ENCODE measurements at places on chromosomes 4 and X.

- no peak for DNase-seq
Measured at GRCh38 chr4:14084598-14084997, 457.1 kb upstream of the BOD1L1 start.

DNA sequence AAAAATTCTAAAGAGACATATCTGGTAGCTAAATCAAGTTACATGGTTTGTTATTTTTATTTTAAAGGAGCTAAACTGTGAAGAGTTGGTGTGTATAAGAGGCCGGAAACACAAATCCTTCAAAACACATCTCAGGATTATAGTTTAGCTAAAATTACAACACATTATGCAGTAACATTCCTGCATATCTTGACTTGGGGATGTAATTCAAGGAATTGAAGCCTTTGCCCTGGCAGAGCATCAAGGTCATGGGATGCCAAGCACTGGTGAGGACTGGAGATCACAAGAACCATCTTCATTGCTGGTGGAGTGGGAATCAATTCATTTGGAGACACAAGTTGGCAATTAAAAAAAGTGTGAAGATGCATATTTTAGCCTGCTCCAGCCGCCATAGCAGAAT, 86.8 kb upstream of the LSM6 start:
- DNase-seq: no peak

- peak; percentile 77 for DNase-seq
Measured at GRCh38 chr4:177128306-177128705, 181.4 kb upstream of the NEIL3 start.

GRCh38 chr4:76282941-76283689, 23.4 kb upstream of the STBD1 start:
- no peak for DNase-seq

- DNase-seq: no peak
Measured at GRCh38 chr4:184350213-184350817, 124.0 kb downstream of the IRF2 start.

DNA sequence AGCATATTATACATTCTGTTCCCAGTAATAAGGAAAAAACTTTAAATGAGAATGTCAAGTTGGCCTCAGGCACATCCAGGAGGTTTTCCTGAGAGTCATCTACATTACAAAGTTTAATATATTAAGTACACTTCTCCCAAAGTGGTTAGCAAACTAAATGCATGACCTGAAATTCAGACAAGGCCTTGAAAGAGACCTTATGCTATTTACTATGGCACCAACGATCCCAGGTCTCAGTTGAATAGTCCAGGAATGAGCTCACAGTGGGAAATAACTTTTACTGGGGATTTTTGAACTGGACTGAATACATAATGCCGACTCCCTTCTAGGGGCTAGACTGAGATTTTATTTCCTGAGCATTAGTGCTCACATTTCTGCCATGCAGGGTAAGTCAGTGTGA, 1577.5 kb upstream of the PCDH7 start:
- DNase-seq: no peak

- peak; percentile 39 for DNase-seq
Measured at GRCh38 chr4:147157860-147158701, 212.4 kb upstream of the TTC29 start.

GRCh38 chrX:46574774-46575381, 1.3 kb downstream of the CHST7 start:
- peak; percentile 13 for DNase-seq

GRCh38 chr4:90715242-90715641, 588.0 kb downstream of the CCSER1 start:
- no peak for DNase-seq

DNA sequence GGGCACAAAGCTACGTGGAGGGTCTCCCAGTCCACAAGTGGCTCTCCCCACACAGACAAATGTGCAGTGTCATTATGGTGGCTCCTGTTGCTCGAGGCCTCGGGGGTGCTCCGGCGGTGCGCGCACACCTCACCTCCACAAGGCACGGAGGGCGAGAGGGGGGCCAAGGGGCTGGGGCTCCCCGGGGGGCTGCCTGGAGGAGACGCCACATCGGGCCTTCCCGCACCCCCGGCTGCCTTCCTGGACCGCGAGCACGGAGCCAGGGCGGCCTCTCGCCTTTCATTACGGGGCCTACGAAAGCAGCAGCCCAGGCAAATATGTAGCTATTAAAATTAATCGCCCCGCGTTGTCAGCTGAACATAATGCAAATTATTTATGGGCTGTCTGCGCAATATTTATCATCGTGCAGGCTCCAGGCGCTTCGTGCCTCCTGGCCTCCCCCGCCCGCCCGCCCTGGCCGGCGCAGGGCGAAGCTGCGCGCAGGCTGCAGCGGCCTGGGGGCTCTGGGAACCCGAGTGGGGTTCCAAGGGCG, 70.8 kb upstream of the BCOR start:
- DNase-seq: no peak
